ENCODE measurements at places on chromosomes 7 and 10.

DNA sequence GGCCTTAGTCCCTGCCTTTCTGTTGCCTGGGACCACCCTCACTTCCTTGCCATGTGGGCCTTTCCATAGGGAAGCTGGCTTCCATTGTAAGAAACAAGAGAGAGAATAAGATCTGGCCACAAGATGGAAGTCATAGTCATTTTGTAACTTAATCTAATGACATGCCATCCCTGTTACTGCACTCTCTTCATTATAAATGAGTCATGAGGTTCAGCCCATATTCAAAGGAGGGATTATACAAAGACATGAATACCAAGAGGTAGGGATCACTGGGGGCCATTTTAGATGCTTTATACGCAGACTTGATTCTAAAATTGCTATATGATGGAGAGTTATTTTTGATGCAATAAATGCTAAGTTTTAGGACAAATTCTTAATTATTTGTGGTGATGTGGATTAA, 75.2 kb upstream of the CELF2 start:
- no peak for DNase-seq

- no peak for DNase-seq
Observed at GRCh38 chr7:46633630-46634240, 712.7 kb upstream of the IGFBP3 start.

DNA sequence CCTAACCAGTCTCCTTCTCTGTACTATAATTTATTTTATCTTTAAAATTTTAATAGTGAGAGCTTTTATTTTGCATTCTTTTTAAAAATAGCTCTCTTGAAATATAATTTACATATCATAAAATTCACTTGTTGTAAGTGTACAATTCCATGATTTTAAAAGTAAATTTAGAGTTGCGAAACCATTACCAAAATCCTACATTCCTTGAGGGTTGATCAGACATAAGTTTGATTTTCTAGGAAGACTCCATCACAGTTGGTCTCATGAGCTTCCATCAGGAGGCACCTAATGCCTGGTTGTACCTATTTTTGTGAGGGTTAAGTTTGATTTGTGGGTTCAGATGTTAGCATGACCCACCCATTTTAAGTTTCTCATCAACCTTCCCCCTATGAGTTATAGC, 108.1 kb downstream of the BMPER start:
- DNase-seq = no peak

DNA sequence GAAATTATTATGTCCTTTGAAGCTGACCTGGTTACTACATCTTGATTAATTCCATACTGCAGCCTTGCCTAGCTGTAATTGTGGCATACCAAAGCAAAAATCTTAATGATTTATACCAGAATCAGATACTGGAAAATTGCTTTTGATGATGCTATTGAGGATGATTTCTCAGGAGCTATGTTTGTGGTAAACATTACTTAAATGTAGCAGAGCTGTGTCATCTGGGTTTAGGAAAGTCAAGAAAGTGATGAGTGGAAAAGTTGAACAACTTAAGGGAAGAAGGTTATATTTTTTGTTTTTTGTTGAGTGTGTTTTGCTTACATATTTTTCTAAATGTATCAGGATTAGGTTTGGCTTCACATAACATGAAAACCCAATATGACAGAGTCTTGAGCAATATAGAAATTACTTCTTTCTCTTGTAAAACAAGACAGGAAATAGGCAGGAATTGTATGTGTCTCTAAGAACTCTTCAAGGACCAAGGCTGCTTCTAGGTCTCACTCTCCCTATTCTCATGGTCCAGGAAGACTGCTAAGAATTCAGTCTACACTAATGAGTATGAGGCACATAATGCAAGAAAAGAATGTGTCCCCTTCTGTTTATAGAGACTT, 87.6 kb upstream of the MTPN start:
- DNase-seq = no peak

GRCh38 chr7:128353189-128353588, 8.3 kb downstream of the PRRT4 start:
- no peak for DNase-seq

All from SHP77 (cell line).